NCI-H187 treated with DMSO at 0.1 percent for 48 hours (cell line): ENCODE measurements at places on chromosomes 13 and 19.

DNA sequence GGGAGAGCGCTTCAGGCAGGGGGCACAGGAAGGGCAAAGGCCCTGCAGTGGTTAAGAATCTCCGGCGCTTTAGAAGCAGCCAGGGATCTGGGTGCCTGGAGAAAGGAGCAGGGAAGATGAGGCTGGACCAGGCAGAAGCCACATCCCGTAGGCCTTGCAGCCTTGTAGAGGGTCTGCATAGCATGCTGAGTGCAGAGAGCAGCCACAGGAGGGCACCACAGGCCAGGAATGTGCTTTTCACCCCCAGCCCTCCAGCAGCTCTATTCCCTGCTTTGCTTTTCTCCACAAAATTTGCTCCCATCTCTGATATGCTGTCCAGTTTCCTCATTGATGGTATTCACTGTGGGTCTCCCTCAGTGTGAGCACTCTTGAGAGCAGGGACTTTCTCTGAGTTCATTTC, 5.7 kb downstream of the WDR62 start:
- DNase-seq, result no peak

DNA sequence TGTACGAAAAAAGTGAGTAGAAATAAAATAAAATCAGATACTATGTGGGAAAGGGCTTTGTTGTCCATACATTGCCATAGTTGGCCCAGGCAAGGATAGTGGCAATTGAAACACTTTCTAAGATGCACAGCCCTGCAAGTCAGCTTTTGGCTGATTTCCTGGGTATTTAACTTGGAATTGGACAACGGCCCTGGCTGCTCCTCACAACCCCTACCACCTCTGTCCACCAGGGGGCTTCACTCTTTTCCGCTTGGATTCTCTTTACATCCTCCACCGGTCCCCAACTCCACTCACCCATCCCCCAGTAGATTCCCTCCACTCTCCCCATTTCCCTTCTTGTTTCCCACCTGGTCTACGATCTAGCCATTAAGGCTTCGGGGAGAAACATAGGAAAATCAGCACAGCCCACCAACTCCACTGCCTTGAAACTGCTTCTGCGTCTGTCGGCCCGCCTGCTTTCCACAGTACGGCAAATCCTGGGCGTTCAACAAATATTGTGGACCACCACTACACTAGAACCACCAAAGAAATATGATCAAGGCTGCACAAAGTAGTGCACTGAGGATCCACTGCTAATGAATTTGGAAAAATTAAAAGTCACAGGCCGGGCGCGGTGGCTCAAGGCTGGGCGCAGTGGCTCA, 48.6 kb upstream of the GTF3A start:
- no peak for DNase-seq

DNA sequence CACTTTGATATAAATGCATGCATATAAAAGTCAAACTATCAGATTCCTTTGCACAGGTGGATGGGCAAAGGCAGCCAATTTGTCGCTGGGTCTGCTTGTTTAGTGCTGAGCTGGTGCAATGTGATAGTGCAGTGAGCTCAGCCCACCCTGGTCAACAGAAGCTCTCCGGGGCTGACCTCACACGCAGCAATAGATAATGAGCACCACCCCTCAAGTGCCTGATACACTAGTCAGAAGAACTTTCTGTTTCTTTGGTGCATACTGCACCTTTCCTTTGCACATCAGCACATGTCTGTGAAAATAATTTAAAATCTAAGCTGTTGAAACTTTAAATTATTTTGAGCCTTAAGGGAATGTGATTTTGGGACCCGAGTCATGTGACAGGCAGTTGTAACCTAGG, 20.2 kb downstream of the ATP8A2 start:
- no peak for DNase-seq

DNA sequence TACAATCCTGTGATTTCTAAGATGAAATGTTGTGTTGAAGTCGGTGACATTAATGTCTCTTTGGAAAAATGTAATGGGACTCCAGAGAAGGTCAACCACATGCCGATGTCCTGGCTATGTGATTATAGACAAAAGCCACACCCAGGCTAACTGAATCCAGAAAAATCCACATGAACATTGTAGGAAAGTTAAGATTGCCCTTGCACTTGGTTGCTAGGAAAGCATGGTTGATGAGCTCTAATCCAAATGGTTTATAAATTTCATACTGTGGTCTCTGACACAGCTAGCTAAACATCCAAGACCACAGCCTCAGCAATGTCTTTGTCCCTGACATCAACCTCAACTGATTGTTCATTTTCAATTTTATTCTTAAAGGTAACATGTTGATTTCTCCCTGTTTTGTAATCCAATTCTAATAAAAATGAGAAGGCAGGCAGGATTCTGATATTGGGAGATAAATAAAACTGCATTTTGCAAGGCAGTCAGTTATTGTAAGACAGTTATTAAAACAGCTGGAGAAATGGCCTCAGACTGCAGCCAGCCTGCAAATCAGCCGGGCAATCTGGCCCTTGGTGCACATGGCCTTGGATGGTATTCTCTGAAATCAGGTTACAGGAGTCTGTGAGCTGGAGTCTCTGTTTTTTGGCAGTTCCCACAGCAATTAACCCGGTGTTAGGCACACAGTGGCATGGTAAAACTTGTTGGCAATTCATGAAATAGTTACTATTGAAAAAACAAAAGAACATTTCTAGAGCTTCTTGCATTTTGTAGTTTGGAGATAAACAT, 93.9 kb downstream of the STARD13 start:
- no peak for DNase-seq

DNA sequence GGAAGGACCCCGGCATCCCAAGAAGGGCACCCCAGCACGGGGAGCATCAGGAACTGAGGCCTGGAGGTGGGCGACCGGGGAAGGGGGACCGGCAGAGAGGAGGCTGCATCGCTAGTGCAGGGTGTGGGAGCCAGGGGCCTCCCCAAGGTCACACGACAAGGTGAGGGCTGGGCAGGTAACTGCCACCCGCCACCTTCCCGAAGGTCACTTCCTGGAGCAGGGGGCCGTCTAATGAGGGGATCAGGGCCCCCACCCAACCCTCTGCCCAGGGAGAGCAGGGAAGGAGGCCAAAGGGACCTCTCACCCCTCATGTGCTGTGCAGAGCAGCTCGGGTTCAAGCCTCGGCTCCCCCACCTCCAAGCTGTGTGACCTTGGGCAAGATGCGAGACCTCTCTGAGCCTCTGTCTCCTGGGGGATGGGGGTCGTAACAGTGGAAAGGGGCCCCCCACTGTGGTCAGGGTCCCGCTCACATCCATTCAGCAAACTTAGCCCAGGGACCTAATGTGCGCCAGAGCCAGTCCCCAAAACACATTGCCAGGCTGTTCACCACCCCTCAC, 6.0 kb downstream of the ZBTB7A start:
- DNase-seq, result no peak

GRCh38 chr13:40189426-40189825, 477.0 kb downstream of the FOXO1 start:
- no peak for DNase-seq

GRCh38 chr19:18013210-18014111, 5.5 kb downstream of the ARRDC2 start:
- no peak for DNase-seq

DNA sequence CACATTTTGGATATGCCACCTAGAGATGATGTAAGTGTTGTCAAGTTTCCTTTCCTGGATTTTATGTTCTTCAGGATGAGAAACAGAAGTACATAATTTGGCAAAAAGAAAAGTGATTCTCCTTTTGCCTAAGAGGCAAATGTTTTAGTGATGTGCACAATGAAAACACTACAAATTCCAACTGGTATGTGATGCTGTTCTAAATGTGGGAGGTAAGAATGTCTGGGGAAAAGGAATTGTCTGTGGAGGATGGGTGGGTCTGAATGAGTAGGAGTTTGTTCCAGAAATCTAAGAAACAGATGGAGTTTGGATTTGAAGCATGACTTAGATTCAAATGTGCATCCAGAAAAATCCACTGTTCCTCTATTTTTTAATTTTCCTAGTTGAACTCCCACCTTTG, 473.6 kb upstream of the SPRY2 start:
- DNase-seq, result no peak

DNA sequence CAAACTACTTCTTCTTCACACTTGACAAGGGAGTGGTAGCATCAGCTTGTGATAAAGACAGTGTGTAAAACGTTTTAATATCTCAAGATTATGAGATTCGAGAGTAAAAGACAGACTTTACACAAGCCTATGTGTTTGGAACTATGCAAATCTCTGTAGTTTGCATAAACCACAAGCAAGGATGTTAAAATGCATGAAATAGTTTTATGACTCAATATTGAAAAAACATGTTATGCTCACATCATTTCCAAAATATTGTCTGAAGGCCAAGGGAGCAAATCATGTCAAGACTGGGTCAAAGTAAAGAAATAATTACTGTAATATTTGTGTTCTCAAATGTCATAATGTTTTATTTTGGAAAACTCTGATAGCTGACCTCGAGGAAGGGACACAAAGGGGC, 316.8 kb upstream of the KLF12 start:
- no peak for DNase-seq

GRCh38 chr13:67033170-67033569, 197.0 kb downstream of the PCDH9 start:
- DNase-seq, result no peak

GRCh38 chr19:1302533-1303239, 17.0 kb downstream of the EFNA2 start:
- no peak for DNase-seq

DNA sequence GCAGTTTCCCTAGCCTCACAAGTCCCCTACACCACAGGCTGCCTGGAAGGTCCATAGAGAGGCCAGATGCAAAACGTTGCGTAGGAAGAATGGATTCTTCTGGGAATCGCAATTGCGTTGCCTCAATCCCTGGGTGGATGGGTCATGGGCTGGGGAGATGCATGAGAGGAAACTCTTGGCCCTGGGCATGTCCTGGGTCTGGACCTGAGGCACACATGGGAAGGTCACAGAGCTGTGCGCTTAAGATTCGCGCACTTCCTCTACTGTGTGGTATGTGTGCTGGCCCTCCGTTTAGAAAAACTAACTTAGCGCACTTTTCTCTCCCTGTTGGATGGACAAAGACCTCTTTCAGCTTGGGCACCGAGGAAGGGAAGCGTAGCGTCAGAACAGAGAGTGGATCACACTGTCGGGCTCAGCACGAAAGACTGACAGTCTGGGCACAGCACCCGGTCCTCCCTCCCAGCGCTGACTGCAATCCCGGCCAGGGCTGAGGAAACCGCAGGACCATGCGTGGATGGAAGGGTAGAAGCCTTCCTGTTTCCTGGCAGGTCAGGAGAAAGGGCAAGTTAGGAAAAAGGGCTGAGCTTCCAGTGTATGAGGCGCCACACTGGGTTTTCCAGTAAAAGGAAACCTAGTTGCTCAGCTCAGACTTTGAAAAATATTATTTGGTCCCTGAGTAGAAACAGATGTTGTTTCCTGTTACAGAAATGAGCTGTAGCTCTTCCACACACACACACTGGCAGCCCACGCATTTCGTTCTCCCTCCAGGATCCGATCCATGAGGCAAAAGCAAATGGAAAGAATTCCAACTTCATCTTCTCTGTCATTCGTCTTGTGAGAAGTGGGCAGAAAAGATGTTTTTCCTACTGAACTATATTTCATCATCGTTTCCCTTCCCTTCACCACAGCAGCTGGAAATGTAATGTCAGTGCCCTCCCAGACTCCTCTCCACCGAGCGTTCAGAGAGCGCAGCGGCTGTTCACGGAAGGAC, 86.0 kb downstream of the ING1 start:
- no peak for DNase-seq

DNA sequence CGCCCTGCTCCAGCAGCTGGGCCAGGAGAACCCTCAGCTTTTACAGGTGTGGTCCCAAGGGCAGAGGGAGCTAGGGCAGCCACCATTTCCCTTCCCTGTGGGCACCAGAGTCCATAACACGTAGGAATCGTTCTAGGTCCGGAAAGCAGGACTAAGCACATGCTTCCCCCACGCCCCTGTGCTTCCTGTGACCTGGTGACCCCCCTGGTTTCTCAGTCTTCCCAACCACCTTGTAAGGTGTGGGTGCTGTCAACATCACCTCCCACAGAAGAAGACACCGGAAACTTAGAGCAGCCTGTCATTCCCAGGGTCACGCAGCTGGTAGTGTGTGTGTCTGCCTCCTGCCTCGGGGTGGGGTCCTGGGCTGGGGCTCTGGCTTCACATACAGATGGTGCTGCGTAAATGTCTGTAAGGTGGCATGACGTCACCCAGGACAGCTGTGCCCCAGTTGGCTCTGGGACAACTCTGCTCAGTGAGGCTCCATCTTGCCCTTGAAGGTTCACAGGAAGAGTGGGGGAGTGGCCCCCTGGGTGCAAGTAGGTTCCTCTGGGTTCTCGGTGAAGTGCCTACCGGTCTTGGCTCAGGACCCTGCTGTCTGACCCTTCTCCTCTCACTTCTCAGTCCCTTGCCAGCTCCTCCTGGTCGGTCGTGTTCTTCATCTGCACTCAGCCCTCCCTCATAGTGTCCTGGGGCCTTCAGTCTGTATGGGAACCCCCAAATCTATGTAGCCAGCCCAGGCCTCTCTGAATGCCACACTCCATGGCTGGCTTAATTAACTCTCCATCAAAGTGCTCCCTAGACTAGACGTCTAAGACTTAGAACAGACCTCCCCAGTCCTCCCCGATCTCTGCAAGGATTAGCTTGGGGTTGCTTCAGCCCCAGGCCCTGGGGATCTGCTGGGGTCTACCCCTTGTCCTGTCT, 4.0 kb downstream of the RAD23A start:
- DNase-seq, result no peak

DNA sequence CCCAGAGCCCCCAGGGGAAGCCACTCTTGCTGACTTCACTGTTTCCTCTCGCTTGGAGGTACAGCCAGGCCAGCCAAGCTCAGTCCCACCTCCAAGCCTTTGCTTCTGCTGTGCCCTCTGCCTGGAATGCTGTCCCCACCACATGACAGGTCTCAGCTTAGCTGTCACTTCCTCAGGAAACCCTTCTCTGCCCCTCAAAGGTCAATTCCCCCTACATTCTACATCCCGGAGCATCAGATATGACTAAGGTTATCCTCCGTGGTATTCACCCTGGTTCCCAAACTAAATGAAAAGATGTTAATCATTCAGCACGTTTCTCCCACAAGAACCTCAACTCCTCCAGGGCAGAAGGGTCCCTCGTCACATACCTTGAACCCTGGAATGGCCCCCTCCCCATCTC, 53.5 kb downstream of the PTPRS start:
- DNase-seq, result no peak

DNA sequence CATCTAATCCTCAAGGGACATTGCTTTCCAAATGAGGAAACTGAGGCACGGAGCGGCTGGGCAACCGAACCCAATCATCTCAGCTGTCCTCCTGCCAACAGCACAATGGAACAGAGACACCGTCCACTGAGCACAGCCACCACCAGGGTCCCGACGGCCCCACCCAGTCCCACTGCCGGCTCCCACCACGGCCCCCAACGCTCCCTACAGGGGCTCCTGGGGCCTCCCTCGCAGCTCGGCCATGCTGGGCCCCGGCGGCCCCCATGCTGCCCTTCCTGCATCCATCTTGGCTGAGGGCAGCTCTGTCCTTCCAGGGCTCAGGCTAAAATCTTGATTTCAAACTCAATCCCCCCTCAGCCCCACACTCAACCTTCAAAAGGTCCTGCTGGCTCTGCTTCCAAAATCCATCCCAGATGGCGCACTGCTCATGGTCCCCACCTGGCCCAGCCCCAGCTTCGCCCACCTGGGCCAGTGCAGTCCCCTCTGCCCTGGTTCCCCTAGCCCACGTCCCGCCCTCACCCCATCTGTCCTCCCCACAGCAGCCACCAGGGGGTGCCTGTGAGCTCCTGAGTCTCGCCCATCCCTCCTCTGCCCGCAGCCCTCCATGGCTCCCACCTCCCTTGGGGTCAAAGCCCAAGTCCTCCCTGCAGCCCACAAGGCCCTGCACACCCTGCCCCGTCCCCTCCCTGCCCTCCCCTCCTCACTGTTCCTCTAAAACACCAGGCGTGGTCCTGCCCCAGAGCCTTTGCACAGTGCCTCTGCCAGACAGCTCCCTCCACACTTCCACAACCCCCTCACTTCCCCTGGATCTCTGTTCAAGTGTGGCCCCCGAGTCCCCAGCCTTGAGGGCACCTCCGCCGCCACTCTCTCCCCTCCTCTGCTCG, 7.9 kb downstream of the PIP5K1C start:
- no peak for DNase-seq
